ENCODE measurements at places on chromosomes 2 and 18.

DNA sequence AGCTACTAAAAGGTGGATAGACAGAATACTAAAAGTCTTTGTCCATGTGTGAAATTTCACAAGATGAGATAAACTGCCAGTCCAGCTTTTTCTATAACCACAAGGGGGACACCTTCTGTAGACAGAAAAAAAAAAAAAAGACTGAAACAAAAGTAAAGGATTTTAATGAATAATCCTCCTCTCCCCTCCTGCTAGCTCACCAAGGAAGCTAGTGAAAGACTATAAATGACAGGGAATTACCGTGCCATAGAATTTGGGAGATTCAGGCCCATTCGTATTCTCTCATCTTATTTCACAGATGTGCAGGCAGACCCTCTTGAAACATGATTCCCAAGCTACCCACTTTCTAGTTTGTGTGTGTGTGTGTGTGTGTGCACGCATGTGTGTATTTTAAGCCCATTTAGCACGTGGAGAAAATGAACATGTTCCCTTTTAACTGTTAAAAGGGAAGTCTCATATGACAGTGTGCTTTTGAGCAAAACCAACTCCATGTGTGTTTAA lies 36.3 kb upstream of the SLC8A1 start:
- DNase-seq = no peak

DNA sequence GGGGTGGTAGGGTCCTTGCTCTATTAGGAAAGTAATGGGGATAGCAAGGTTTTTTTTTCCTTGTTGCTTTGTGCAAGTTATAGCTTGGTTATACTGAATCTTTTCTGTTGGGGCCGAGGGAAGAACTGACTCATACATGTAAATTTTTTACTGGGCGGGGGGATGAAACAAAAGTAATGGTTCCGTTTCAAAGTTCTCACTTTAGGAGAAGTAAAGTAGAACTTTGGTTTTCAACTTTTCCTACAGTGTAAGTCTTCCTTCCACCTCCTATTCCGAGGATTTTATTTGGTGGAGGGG lies 1.1 kb downstream of the AFTPH start:
- no peak for DNase-seq

GRCh38 chr2:233171344-233171743 lies 80.1 kb upstream of the ATG16L1 start:
- DNase-seq = no peak

DNA sequence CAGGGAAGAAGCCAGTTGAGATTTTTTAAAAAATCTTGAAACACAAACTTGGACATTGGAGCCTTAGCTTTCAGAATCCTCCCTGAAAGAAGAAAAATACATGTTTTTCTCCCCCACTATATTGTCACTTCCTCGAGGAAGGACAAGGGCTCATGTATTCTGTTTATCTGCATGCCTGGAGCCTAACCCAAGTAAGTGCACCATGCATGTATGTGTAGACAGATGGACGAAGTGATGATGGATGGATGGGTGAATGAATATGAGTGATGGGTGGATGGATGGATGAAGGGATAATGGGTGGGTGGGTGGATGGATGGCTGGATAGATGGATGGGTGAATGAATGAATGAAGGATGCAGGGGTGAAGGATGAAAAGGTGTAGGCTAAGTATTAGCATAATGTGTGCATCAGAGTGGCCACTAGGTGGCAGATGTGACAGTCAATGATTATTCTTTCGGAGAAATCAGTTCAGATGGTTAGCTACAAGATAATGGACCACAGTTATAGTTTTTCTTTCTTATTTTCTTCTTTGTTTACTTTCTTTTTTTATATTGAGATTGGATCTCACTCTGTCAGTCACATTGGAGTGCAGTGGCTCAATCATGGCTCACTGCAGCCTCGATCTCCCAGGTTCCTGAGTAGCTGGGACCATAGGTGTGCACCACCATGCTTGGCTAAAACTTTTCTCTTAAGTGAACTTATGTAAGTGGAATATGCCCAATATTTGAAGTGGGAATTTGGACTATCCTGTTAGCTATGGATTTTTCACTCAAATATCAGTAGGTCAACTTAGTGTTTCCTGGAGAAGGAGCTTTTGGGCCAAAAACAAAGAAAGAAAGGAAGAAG lies 18.5 kb upstream of the CCDC93 start:
- no peak for DNase-seq

GRCh38 chr2:59935005-59935404 lies 618.4 kb downstream of the BCL11A start:
- no peak for DNase-seq

GRCh38 chr18:76691800-76692199 lies 130.6 kb upstream of the ZNF236 start:
- no peak for DNase-seq

DNA sequence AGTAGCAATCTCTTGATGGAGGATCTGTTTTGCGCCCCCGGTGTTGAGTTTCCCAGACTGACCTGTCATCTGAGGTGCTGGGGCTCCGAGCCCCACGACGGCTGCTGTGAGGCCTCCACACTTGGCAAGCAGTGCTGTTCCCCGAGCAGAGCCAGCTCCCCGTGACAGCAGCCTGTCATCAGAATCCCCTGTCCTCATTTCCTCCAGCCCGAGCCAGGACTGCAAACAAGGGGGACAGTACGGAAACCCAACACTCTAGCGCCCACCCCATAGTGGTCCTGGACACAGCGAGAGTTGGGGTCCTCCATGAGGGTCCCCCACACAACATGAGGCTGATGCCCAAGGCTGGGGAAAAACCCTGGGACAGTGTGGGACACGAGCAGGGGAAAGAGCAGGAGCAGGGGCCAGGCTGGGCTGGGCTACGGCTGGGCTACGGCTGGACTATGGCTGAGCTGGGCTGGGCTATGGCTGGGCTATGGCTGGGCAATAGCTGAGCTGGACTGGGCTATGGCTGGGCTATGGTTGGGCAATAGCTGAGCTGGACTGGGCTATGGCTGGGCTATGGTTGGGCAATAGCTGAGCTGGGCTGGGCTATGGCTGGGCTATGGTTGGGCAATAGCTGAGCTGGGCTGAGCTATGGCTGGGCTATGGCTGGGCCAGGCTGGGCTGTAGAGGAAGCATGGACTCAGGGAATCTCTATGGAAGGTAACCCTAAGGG lies 1.5 kb upstream of the KLHL30 start:
- no peak for DNase-seq

GRCh38 chr2:36967236-36967876 lies 1.0 kb upstream of the STRN start:
- no peak for DNase-seq

- DNase-seq = no peak
Measured at GRCh38 chr2:29834624-29835023, 86.8 kb downstream of the ALK start.

DNA sequence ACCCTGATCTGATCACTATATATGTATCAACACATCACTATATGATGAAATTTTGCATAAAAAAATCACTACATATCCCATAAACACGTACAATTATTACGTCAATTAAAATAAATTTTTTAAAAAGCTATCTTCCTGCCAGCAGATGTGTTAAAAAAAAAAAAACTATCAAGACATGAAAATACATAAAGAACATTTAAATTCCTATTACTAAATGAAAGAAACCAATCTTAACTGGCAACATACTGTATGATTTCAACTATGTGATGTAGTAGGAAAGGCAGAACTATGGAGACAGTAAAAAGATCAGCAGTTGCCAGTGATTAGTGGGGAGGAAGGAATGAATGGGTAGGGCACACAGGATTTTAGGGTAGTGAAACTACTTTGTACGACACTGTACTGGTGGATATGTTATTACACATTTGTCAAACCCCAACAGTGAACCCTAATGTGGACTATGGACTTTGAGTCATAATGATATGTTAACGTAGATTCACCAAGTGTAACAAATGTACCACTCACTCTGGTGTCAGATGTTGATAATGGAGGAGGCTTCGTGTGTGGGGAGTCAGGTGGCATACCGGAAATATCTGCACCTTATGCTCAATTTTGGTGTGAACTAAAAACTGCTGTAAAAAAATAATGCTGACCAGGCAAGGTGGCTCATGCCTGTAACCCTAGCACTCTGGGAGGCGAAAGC lies 27.4 kb downstream of the USP34 start:
- no peak for DNase-seq

DNA sequence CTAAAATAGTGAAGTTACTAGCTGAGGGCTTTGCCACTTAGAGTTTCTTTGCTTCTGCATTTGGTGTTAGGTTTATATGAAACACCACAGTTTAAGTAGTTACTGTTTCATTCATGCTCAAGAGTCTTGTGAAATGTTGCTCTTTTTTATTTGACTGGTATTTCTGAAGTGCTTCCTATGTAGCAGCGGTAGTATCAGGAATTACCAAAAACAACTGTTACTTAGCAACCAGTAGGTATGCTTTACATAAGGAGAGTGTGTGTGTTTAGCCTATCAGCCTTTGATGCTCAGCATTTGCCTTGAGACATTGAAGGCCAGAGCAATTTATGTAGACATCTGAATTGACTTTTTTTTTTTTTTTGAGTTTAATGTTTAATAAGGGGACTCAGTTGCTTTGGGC lies 3.6 kb downstream of the DIS3L2 start:
- no peak for DNase-seq

GRCh38 chr2:120596990-120597594 lies 138.6 kb upstream of the GLI2 start:
- no peak for DNase-seq

DNA sequence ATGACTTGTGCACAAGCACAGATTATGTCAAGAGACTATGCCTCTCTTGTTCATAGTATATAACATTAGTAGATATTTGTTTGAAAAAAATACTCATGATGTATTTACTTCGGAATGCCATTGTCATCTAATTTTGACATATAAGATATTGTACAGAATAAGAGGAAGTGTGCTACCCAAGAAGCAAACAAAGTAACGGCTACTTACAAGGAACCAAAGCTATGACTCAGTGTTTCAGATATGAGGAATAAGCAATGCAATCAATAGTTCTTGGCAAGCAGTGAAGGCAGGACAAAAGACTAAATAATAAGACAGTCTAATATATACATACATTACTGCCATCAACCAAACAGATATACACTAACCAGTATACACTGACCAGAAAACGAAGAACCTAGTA lies 256.3 kb downstream of the CCDC178 start:
- DNase-seq = peak; percentile 70

DNA sequence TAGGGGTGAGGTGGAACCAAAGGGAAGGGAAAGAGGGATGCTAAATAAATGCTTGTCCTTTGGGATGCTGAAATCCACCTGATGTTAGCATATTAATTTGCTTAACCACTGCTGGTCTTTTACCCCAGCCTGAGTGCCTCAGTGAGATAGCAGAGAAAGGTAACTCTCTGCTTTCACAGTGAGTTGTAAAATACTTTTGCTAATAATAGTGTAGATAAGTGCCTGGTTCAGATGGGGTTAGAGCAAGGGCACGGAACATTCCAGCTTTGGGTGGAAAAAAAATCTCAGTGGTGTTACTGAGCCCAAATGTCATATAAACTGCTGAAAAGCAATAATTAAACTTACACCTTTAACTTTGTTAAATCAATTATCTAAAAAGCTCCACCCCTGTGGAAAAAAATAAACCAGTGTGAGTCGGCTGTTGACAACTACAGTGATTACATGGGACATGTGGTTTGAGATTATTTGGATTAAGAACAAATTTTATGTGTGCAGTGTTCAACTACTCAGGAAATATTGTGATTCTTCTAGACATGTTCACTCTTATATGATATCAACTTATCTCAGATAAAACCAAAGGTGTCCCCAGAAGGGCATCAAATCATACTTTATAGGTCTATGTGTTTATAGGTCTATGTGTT lies 21.1 kb upstream of the RND3 start:
- no peak for DNase-seq

DNA sequence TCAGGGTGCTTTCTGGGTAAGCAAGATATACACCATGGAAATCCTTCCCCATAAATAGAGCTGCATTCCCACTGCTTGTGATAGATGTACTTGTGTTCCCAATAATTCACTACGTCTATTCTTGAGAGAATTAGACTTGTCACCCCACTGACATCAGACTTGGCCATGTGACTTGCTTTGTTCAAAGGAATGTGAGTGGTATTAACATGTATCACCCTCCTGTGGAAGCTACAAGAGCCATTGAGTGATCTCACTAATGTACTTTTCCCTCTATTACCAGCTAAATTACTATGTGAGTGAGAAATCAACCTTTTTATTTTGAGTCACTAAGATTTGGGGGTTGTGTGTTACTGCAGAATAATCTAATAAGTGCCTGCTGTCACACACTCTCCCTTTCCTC lies 176.0 kb downstream of the CCDC178 start:
- DNase-seq = no peak

GRCh38 chr2:146124741-146125140 lies 1604.8 kb upstream of the ZEB2 start:
- no peak for DNase-seq

- no peak for DNase-seq
Measured at GRCh38 chr2:1743396-1744150, 742 bp downstream of the PXDN start.

GRCh38 chr2:122704109-122704563 lies 948.7 kb downstream of the TSN start:
- DNase-seq = no peak

DNA sequence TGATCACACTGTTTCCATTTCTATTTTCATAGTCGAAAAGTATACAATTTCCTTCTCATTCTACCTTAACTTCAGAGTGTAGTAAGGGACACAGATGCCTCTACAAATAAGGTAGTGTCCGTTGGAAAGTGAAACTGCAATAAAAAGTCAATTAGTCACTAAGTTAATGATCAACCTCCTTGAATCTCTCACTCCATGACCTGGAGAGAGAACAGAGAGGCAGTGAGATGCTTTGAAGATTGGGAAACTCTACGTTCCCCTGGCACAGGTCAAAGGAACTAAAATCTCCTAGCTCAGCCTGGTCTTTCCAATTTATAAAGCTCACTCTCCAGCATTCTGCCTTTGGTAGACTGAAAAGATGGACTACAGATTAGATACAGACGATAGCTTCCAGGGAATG lies 153.8 kb upstream of the ACAA2 start:
- DNase-seq = no peak

DNA sequence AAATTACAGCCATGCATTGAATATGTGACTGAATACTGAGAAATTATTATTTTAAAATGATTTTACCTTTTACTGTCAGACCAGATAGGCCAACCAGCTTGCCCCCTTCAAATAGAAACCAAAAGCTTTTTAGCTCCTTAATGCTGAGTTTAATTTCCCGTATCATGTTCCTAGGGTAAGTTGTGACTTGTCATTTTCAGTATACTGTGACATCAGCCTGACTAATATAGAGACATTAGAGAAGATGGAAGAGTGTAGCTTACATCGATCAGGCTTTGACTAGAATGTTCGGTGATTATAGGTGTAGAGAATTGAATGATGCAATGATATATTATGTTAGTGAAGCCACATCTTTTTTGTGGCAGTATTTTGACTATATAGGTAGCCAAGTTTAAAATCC lies 50.6 kb upstream of the ZEB2 start:
- DNase-seq = no peak

GRCh38 chr2:3512086-3512485 lies 7.2 kb downstream of the ADI1 start:
- no peak for DNase-seq

DNA sequence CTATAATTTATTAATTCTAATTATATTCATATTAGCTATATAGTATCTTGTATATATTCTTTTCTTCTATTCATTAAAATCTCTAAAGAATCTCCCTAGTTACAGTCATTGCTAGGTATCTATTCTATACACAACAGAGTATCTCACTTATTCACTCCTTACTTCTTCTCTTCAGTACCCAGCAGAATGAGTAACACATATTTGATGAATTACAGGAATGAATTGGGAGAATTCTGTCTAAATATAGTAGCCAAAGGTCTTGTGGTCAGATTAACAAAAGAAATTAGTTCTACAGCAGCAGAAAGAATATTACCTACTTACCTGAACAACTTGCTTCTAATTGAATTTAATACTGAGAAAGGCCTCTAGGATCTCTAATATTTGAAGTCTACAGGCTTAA lies 758.0 kb upstream of the ZEB2 start:
- no peak for DNase-seq
